ENCODE measurements at places on chromosomes 12 and 14.

DNA sequence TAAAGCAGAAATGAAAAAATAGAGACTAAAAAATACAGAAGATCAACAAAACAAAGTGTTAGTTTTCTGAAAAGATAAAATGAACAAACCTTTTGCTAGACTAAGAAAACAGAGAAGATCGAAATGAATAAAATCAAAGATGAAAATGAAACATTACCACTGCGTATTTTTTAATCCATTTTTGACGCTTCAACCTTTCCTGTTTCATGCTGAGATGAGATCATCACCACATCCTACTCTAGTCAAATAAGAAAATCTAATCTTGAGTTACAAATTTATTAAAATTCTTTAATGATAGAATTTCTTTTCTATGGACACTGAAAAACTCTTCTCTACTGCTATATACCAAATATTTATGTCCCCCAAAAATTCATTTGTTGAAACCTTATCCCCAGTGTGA lies 30.7 kb downstream of the MAGOHB start:
- DNase-seq = no peak

- DNase-seq = no peak
Measured at GRCh38 chr12:52815676-52816588, 2.0 kb upstream of the KRT4 start.

DNA sequence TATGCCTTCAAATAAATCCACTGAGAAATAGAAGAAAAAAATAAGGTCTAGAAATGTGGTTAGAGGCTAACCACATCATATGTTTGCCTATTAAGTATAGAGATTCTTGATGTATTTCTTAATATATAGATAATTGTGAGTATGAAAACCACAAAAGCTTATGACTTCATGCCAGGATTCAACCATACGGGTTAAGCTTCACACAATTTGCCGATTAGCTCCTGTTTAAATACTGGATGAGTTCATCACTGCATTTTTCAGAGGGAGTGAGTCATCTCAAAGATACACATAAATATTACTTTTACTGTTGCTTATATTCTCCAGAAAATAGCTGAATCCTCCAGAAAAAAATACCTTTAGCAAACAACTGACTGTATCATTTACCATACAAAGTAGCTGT lies 79.6 kb downstream of the RPL10L start:
- no peak for DNase-seq

DNA sequence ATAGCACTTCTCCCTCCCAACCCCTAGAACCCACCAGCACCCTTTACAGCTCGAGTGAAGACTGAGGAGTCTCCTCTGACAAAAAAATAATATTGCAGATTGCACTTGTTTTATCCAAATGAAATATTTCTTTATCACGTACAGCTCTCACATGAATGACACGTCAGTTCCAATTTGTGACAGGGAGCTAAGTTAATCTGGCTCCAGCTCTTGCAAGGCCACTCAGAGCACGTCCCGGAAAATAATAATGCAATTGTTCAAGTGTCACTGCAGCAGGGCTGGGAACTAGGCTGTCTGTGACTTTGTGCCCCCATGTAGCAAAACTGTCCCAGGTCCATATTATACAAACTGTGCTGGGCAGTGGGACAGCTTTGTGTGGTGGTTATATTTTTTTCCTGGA lies 539.6 kb downstream of the VRK1 start:
- no peak for DNase-seq

GRCh38 chr12:65200007-65200665 lies 30.8 kb downstream of the LEMD3 start:
- DNase-seq = no peak

- no peak for DNase-seq
Measured at GRCh38 chr12:77438644-77439043, 373.3 kb upstream of the E2F7 start.
